ENCODE measurements at places on chromosomes 2 and 18.

DNA sequence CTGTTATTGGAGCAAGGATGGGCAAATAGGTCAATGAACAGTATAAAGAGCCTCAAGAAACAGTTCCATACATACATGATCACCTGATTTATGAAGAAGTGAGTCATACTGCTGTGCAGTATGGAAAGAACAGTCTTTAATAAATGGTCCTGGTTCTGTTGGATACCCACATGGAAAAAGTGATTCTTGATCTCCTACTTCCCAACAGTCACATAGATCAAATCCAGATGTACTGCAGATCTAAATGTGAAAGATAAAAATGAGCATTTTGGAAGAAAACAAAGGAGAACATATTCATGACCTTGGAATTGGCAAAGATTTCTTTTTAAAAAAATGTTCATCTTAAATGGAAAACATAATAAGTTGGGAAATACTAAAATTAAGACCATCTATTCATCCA lies 75.8 kb downstream of the CCDC148 start:
- no peak for DNase-seq

DNA sequence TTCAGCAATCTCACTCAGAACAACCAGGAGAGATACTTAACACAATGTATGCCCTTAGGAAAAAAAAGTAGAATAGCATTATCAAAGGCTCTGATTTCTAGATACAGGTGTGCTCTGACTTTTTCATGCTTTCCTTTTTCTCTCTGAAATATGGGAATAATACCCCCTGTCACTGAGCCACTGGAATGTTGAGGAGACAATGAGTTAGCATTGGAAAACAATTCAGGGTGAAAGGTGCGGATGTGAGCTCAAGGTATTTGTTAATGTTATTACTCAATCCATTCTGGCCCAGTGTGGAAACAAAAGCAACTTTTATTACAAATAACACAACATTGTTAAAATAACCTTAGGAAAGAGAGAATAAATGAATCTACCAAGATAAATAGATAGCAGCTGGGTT lies 228.0 kb downstream of the IKZF2 start:
- no peak for DNase-seq

GRCh38 chr2:45833968-45834344 lies 182.5 kb downstream of the PRKCE start:
- DNase-seq = no peak

GRCh38 chr2:37892436-37893114 lies 32.5 kb upstream of the RMDN2 start:
- DNase-seq = no peak

DNA sequence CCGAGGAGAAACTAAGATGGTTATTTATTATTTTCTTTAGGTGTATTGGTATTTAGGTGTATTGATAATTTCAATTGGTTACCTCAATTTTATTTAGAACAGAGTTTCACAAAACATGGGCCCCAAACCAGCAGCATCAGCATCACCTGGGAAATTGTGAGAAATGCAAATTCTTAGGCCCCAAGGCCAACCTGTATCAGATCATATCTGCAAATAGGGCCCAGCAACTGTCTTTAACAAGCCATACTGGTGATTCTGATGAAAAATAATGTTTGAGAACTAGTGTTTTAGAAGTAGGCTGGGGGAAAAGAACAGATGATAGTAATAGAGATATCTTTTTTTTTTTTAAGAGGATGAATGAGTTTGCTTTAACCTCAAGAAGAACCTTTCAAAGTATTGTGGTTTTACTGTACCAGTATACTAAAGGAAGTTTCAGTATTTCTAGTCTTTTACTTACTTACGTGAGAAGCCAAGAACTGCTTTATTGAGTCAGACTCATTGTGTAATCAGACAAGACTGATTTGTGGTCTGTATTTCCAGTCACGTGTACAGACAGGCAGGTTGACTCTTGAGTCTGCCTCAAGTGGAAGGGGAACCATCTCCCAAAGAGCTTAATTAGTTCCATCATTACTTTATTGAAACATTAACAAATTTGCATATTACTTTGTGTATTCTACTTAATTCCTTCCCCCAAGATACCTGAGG lies 60.4 kb upstream of the GAREM1 start:
- peak; percentile 54 for DNase-seq

DNA sequence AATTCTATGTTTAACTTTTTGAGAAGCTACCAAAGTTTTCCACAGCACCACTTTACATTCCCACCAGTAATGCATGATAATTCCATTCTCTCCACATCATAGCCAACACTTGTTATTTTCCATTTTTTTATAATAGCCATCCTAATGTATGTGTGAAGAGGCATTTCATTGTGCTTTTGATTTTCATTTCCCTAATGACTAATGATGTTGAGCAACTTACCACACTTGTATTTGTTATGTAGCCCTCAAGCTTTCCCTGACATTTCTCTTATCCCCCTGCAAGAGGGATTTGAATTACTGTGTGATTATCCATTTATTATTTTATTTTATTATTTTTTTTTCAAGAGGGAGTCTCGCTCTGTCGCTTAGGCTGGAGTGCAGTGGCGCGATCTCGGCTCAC lies 23.6 kb upstream of the SOS1 start:
- DNase-seq = no peak

DNA sequence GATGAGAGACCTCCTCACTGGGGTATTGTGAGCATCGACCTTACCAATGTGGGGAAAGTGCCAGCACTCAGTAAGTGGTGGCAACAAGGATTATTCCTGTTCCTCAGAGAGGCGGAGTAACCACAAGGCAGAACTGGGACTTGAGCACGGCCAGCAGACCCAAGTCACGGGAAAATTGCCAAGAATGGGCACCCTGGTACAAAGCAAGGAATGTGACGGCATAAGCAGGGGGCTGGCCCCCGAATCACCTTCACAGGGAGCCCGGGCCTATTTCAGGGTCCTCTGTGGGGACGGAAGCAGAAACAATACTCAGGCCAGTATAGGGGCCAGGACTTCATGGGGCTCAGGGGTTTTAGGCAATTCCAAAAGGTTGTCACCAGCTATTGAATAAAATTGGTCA lies 25.4 kb downstream of the CENPA start:
- no peak for DNase-seq

- no peak for DNase-seq
Measured at GRCh38 chr2:122263746-122264145, 508.3 kb downstream of the TSN start.

DNA sequence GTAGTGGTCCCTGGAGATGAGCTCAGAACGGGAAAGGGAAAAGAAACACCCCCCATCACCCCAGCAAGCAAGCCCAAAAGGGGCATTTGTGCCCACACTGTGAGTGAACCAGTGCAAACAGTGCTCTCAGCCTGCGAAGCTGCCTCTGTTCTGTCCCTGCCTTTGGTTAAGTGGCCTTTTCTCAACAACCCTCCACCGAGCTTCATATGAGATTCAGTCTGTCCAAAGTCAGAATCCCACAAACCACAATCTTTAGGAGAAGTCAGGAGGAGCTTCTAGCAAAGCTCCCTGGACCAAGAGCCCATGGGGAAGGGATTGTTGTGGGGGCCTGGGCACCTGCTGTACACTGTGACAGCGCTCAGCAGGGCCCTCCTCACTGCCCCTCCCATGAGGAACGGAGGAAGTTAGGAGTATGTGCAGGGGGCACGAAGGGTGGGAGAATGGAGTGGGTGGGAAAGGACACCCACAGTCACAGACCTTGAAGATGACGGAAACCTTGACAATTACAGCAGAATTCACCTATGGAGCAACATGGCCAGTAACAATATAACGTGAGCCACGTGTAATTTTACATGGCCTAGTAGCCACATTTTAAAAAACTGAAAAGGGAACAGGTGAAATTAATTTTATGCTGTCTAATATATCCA lies 119.5 kb downstream of the SMAD7 start:
- DNase-seq = no peak

DNA sequence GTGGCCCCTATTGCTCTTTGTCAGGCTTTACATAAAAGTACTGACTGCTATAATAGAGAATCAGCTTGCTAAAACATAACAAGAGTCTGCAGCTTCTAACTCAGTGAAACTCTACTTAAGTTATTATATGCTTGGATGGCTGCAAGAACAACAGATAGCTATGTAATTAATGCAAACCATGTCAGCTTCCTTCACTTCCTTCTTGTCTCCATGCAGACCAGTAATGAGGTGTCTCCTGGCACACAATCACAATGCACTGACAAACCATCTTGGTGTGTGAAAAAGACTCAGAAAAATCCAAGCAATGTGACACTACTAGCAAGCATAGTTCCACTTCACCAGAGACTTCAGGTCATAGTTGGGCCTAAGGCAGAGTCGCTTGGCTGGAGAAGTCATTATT lies 2068.9 kb upstream of the PIK3C3 start:
- no peak for DNase-seq

DNA sequence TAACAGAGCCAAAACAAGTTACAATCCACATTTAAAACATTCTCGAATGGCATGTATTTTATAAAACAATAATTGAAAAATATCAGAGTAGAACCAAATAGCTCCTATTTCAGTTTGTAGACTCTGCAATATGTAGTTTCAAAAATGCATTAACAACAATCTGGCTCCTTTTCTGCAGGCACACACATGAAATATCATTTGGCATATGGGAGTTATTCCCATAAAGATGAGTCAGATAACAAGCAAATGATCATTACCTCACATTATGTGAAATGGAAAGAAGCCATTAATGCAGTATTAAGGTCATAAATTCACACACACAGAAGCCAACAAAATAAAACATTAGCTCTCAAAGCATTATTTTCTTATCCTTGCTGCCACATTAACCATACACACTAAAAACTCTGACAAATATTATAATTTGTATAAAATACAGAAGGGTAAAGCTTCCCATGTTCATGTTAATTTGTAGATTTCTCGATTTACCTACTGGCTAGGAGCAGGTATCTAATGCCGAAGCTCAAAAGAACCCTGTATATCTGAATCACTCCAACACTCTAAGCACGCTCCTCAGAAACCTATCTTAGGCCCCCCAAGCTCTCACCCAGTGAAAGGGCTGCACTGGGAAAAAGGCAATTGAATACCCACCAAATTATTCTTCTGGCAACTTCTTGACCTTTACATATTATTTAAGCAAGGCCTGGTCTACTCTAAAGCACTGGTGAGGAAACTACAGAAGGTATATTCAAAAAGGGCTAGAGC lies 13.8 kb downstream of the NBAS start:
- DNase-seq = no peak

- no peak for DNase-seq
Measured at GRCh38 chr2:190670182-190670946, 21.5 kb downstream of the NAB1 start.

DNA sequence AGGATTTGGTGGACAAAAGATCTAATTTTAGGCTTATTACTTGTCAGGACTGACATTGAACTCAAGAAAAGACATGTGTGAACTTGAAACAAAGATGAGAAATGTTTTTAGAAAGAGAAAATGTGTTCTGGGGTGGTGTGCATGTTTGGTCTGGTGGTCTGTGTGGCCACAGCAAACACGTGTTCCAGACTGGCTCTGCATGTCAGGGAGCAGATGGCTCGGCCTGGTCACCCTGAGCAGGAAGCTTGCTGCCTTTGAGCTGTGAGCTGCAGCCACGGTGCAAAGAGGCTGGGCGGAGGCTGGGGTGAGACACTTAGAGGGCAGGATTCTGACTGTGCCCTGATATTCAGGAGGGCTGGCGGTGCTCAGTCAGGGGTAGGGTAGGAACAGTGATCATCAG lies 186.1 kb downstream of the CTIF start:
- DNase-seq = no peak

GRCh38 chr2:64748147-64748546 lies 94.4 kb upstream of the SERTAD2 start:
- DNase-seq = no peak

GRCh38 chr2:161709428-161709827 lies 85.2 kb downstream of the SLC4A10 start:
- peak; percentile 5 for DNase-seq

- peak; percentile 20 for DNase-seq
Measured at GRCh38 chr2:232386740-232387450, 8.3 kb downstream of the ALPP start.

GRCh38 chr2:4336864-4337263 lies 633.5 kb downstream of the DCDC2C start:
- DNase-seq = no peak

GRCh38 chr2:14743861-14744260 lies 111.3 kb downstream of the LRATD1 start:
- no peak for DNase-seq

DNA sequence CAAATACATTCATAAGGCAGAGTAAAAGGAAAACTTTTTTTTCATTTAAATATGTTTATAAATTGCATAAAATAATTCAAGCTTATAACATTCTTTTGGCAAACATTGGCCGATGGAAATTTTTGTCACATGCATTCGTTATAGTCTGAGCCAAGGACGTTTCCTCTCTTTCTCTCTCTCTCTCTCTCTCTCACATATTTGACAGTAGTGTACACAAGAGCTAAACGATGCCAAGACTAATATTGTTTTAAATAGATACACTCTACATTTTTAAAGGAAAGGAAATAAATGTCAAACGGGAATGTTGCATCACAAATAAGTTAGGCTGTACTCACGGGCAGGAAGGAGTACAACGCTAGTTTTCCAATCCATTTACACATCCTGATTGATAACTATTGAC lies 251.1 kb upstream of the SMIM21 start:
- peak; percentile 10 for DNase-seq

GRCh38 chr2:208820014-208820688 lies 413.6 kb downstream of the PTH2R start:
- no peak for DNase-seq

- no peak for DNase-seq
Measured at GRCh38 chr18:60568220-60568619, 195.6 kb upstream of the MC4R start.

DNA sequence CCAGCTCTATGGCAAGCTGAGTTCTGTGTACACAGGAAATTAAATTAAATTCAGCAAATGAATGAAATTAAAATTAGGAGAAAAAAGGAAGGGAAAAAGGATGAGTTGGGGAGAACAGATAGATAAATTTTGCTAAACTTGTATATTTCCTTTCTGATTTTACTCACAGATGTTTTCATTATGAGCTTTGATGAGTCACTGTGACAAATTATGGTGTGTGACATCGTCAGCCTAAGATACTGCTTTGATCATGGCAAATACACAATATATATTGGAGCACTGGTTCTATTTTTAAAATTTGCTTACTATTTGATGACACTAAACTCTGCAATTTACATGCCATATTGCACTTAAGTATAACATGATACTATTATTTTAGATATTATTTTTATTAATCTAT lies 464.6 kb upstream of the SPHKAP start:
- peak; percentile 12 for DNase-seq

- DNase-seq = no peak
Measured at GRCh38 chr2:240290432-240291336, 144.8 kb upstream of the GPC1 start.

- DNase-seq = no peak
Measured at GRCh38 chr2:71275939-71276310, 49.0 kb upstream of the PAIP2B start.

DNA sequence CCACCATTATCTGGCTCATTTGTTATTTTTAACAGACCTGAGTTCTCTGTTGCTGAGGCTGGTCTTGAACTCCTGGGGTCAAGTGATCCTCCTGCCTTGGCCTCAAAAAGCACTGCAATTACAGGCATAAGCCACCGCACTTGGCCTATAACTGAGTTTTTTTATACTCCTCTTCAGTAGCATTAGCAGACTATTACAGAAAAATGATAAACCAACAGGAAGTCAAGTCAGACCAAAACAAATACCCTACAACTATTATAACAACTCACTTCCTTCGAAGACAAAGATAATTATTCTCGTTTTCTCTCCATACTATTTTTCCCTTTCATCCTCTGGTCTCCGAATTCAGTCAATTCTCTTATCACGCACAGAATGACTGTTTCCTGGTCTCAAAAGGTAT lies 78.2 kb downstream of the MEMO1 start:
- no peak for DNase-seq
